ENCODE measurements at places on chromosomes 6 and 20.

DNA sequence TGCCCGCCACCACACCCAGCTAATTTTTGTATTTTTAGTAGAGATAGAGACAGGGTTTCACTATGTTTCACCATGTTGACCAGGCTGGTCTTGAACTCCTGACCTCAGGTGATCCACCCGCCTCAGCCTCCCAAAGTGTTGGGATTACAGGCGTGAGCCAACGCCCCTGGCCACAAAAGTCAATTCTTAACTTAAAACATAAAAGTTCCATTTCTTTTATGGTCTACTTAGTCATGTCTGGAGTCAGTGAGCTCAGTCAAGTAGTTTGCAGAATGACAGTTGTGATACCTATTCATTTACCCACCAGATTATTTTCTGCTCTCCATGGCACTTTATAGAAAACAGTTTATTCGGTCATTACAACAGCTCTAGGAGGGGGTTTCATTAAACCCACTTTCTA lies 103.1 kb upstream of the ESR1 start:
- DNase-seq: no peak

- DNase-seq: no peak
Observed at GRCh38 chr6:10175362-10175761, 239.5 kb downstream of the TFAP2A start.

GRCh38 chr6:167115054-167115453 lies 7.8 kb upstream of the CCR6 start:
- DNase-seq: no peak

GRCh38 chr6:134422426-134423231 lies 104.7 kb upstream of the SGK1 start:
- no peak for DNase-seq

DNA sequence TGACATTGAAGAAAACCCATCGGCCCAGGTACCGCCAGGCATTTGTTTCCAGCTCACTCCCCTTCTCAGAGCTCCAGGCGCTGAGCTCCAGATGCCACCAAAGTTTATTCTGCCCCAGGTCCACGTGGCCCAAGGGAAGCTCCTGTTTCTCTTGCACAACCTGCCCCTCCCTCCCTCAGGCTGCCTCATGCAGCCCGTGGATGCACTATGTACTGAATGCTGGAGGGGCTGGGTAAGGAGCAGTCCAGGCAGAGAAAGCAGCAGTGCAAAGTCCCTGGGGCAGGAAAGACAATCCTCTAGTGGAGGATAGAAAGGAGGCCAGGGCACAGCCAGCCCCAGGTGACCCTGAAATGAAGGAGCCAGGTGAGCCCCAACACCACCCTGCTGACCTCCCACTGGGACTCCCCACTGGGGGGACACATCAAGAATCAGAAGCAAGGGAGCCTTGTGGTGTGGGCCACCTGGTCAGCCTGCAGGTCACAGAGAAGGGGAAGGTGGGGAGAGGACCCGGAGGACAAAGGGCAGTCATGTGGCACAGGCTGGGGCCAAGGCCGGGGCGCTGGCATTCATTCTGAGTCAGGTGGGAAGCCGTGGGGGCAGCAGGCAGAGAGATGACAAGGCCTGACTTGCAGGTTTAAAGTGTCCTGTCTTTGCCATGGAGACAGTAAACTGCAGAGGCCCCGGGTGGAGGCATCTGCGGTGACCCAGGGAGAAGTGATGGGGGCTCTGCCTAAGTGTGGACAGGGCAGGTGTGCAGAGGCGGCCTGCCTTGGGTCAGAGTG lies 230.1 kb downstream of the PREX1 start:
- DNase-seq: no peak

DNA sequence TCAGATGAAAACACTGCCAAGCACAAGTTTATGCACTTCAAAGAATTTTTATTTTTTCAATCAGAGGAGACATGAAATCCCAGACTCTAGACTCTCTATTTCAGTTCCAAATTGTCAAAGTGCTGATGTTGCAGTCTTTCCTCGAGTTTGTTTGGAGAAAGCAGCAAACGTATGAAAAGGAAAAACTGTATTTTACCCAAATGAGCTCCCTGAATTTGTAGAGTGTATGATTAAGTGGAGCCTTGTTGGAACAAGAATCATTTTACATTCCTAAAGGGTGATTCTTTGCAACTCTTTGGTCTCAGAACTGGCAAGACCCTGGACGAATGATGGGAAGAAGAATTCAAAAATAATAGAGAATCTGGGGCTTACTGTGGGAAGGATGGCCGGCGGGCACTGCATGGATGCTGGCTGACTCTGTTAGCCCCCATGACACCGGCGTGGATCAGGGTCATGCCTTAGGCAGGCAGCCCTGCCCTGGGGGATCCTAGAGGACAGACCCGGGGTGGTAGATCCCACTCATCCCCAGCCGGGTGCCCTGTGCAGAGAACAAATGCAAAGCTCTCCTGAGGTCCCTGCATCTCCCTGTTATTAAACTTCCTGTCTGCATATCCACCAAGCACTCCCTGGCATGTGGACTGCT lies 207.4 kb downstream of the FNDC1 start:
- no peak for DNase-seq

GRCh38 chr6:69796073-69796641 lies 653 bp downstream of the LMBRD1 start:
- no peak for DNase-seq

DNA sequence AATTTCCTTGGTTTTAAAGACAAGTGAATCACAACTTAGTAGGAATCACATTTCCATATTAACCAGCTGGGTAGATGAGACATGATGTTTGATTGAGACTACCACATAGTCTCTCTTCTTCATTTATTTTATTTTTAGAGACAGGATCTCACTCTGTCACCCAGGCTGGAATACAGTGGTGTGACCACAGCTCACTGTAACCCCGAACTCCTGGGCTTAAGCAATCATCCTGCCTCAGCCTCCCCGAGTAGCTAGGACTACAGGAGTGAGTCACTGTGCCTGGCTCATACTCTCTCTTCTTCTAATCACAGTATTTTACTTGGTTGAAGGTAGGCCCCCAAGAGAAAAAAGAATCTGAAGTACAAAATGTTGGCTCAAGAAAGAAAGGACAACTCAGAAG lies 80.2 kb upstream of the ASF1A start:
- DNase-seq: no peak

- no peak for DNase-seq
Observed at GRCh38 chr6:127690092-127690491, 113.1 kb downstream of the C6orf58 start.

Measured in NT2/D1 (cell line).